ENCODE measurements at places on chromosomes 1 and 21.

- DNase-seq = no peak
Observed at GRCh38 chr1:70024272-70024671, 181.1 kb downstream of the LRRC40 start.

DNA sequence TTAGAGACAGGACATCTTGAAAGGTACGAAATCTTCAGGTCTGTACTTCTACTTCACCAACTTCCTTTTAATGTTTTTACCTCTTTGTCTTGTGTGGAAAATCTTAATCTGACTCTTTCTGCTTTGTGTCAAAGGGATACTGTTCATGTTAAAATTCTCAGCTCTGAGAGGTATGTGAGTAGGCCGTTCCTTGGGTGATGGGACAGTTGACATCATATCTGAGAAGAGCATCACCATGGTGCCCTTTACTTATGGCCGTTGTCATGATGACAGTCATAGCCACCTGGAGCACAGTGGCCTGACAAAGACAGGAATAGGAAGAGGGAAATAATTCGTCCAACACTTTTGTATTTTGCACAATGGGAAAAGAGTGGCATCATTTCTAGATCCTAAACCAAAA is 145.6 kb downstream of the FGGY start:
- no peak for DNase-seq

DNA sequence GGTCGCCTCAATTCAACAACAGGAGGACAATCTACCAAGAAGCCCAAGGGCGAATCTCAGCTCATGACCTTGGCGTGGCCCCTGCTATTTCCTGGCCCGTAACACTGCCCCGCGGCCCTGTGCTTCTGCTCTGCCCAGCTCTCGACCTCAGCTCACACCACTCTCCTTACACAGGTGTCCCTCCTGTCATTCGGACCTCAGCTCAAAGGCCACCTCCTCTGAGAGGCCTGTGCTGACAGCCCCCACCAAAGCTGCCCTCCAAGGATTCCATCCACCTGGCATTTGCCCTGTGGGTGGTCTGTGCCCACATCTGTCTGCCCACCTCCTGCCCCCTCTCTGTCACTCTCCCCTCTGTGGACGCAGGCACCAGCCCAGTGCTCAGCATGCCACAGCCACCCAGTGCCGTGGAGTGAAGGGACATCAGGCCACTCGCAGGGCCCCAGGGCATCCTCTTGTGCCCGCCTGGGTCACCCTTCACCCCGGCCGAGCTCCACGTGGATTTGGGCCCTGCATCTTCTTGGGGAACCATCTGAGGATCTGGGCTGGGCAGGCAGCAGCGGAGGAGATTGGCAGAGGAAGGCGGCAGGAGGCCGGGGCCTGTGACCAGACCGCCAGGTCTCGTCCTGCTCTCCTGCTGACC is 70.3 kb downstream of the DHRS3 start:
- no peak for DNase-seq

GRCh38 chr1:157653494-157653873 is 47.1 kb downstream of the FCRL3 start:
- no peak for DNase-seq

GRCh38 chr1:187577610-187578009 is 748.9 kb downstream of the PLA2G4A start:
- DNase-seq = no peak

GRCh38 chr1:119946724-119947123 is 50.4 kb upstream of the ADAM30 start:
- no peak for DNase-seq

GRCh38 chr1:55316502-55316901 is 101.3 kb upstream of the USP24 start:
- no peak for DNase-seq

GRCh38 chr1:230176326-230176725 is 109.3 kb downstream of the GALNT2 start:
- DNase-seq = no peak

DNA sequence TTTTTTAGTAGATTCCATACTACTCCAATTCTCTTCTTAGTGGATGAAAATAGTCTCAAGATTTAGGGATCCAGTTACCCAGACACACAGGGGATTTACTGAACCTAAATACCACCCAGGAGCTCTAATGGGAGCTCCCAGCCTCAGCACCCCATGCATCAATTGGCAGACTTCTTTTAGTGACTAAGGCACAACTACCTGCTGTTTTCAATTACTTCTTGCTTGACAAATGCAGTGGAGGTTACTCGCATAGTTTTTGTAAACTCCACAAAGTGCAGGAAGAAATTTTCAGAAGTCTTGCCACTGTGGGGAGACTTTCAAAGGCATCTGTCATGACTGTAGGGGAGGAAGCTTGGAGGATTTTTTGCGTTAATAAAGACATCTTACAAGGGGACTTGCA is 35.5 kb upstream of the MAP10 start:
- no peak for DNase-seq

DNA sequence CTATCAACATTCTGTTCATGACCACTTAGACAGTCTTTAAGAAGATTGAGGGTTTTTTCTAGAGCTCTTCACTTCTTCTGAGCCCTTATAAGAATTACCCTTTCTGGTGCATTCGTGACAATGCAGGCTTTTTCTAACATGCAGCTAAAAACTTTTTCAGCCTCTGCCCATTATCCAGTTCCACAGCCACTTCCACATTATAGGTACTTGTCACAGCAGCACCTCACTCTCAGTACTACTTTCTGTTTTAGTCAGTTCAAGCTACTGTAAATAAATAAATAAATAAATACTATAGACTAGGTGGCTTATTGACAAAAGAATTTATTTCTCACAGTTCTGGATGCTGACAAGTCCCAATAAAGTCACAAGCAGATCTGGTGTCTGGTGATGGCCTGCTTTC is 284.4 kb upstream of the PKN2 start:
- no peak for DNase-seq

DNA sequence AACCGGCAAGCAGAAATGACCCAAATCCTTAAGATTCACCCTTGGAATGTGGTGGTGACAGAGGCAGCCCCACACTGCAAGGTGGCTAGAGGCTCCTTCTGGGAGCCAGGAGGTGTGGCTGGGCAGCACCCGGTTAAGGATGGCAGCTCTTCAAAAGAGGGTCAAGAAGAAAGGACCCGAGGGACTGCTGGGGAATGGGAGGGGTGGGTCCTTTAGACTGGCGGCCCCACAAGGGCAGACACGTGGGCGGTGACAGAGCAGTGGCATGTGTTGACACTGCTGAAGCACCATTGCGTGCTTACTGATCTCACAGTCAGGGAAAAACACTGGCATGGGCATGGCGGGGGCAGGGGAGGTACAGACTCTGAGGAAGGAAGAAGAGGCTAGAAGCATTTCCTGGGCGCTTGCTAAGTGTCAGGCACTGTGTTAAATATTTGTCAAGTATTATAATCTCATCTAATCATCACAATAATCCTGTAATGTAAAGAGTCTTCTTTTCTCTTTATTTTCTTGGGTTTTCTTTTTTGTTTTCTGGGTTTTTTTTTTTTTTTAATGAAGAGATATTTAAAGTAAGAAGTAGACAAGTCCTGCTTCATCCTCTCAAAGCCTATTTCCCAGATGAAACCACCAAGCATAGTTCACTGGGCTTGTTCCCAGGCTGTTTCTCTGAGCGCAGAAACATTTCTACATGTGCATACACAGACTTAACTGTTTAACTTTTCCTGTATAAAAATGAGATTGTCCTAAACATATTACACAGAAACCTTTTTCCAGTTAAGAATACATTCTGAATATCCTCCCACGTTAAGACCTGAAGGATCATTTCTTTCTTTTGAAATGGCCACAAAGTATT is 165.8 kb upstream of the EDN2 start:
- DNase-seq = peak; percentile 29

DNA sequence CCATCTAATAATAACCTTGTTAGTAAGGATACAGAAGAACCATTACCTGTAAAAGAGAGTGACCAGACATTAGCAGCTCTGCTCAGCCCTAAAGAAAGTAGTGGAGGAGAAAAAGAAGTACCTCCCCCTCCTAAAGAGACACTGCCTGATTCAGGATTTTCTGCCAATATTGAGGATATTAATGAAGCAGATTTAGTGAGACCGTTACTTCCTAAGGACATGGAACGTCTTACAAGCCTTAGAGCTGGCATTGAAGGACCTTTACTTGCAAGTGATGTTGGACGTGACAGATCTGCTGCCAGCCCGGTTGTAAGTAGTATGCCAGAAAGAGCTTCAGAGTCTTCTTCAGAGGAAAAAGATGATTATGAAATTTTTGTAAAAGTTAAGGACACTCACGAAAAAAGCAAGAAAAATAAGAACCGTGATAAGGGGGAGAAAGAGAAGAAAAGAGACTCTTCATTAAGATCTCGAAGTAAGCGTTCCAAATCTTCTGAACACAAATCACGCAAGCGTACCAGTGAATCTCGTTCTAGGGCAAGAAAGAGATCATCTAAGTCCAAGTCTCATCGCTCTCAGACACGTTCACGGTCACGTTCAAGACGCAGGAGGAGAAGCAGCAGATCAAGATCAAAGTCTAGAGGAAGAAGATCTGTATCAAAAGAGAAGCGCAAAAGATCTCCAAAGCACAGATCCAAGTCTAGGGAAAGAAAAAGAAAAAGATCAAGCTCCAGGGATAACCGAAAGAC is 11.6 kb downstream of the SON start:
- no peak for DNase-seq

DNA sequence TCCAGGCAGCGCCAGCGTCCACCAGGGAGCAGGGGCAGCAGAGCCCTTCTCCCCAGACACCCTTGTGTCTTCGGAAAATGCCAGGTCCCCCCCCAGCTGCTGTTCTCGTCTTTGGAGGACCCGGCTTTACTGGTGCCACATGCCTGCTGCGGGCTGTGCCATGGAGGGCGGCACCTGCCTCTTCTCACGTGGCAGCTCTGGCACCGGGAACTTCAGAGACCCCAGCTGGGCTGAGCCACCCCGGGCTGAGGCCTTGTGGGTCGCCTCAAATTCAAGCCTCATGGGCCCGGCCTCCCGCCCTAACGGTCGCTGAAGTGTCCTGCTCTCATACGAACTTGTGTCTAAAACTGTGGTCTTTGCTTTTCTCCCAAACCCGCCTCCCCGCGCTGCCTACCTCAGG is 27.0 kb upstream of the C1orf159 start:
- DNase-seq = no peak

DNA sequence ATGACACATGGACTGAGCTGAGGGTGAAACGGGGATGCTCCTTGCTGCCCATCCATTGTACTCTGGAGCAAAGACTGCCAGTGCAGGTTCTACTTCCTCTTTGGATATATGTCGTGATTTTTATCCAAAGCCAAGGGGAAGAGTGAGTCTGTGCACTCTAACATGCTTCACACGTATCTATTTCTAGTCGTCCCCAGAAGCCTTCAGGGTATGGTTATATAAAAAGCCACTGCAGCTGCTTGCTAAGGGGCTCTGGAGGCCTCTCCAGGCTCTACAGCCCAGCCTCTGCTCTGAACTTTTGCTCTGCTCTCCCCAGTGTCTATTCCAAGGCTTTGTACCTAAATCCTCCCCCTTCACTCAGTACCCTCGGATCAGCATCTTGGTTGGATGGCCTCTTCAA is 20.1 kb downstream of the PAFAH2 start:
- DNase-seq = no peak

DNA sequence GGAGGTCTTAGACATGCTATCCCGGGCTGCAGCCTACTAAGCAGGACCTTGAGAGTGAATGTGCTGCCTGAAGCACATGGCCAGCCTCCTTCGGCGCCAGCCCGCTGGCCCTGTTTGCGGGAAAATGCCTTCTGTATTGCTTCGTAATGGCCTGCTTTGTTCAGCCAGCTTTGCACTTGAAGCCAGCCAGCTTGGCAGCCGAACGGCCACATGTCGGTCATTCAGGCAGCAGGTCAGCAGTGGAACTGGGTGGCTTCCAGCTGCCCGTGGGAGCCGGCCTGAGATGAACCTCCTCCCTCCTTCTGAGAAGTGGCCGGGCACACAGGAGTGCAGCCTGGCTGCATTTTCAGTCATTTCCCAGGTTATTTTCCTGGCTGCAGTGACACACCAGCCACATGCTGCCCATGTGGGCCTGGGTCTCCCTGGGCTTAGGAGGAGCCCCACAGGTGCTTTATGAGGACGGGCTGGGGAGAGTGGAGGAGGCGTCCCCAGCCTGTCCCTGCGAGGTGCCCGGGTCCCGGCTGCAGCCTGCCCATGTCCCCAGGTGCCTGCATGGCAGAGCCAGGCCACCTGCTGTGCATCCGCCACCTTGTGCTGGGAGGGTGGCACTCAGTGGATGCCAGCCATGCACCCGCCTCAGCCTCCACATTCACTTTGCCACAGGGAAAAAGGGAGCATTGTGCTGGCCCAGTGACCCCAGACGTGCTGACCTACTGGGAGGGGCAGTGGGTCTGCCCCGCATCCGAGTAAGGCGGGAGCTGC is 103.5 kb downstream of the SIK1 start:
- DNase-seq = no peak

DNA sequence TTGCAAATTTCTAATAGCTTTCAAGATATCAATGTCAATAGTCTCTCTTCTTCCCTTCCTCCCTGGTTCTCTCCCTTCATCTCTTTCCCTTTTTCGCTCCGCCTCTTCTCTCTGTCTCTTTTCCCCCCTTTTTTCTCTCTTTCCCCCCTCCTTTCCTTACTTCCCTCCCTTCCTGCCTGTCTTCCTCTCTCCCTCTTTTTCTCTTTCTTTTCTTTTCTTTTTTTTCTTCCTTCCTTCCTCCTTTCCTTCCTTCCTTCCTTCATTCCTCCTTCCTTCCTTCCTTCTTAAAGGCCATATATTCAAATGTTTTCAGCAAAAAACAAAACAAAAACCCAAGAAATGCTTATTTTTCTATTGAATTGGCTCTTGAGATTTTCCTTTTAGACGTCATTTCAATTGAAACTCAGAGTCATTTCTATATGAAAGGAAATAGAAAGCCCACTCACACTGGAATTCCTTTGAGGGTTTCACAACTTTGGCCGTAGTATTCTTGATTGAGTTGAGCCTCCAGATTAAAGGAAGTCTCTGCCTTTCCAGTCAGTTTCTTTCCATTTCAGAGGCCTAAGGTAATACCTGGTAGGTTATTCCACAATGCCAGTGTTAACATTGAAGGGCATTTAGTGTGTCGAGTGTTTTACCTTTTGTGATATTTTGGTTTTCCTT is 551.5 kb downstream of the LMO4 start:
- no peak for DNase-seq

DNA sequence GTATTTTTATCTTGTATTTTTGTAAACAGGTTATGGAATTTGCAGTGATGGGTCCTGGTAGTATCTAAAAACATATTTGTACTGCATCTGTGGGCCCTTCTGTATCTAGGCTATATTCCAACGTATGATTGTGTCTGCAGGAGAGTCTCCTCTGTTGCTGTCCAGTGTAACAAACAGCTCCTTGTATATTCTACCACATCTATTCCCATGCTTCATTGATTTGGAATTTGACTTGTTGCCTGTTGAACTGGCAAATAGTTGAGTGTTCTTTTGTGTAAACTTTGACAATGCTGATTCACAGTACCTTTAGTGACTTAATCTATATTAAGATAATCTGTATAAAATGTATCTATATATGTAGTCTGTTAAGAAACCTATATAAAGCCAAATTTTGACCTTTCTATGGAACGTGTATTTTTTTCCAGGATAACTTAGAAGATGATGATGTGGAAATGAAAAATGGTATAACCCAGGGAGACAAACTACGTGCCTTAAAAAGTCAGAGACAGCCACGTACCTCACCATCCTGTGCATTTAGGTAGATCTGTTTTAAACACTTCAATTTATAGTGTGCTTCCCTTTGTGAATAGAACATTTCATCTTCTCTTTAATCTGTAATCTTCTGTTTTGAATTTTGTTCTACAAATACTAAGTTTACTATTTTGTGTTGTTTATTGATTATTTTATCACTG is 43.4 kb upstream of the GPR88 start:
- DNase-seq = no peak

- no peak for DNase-seq
Observed at GRCh38 chr21:25938658-25939395, 204.1 kb downstream of the GABPA start.
